ENCODE measurements at places on chromosomes 7 and 10.

DNA sequence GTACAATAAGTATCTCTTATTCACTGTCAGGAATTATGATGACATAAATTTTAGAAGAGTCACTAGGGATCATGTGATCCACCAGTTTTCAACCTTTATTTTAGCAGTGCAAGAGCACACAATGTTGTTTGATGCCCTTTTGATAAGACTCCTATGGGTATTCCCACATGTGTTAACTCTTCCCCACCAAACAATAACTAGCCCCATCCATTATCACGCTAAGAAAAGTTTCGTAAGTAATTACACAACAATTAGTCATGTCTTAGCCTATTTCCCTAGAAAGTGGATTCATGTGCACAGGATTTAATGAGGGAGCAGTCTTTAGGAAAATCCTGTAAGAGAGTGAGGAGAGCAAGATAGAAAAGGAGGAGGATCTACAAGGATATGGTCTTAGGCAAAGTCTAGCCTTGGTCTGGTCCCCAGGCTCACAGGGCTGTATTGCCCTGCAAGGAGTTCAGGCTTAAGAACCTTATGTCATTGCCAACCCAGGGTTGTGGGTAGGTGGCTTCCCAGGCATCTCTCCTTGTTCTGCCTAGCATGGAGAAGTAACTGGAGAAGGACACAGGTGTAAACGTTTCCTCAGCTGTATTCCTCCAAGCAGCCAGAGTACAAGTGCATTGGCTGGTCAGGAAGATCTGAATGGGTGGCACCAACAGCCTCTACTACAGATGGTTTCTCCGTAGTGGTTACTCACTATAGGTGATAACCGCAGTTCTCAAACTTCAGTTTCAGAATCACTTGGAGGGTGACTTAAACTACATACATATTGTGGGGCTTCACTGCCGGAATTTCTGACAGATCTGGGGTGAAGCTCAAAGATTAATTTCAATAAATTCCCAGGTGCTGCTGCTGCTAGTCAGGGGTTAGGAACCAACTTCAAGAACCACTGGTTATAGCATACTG, 574.5 kb downstream of the SUGCT start:
- no peak for DNase-seq

DNA sequence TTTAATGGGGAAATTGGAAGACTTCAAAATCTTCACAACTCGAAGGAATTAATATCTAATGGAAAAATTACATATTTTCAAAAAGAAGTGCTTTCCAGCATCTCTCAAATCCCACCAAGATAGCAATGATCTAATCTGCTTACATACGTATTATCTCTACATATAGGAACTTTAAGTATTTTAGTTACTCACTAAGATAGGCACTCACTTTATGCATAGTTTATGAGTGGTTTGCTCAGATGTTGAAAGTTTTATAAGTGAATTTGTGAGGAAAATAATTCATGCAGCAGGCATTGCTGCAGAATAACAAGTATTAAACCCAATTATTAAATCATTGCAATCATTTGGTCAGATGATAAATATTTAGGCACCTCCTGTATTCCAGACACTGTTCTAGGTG, 2.3 kb upstream of the CYTH3 start:
- no peak for DNase-seq

DNA sequence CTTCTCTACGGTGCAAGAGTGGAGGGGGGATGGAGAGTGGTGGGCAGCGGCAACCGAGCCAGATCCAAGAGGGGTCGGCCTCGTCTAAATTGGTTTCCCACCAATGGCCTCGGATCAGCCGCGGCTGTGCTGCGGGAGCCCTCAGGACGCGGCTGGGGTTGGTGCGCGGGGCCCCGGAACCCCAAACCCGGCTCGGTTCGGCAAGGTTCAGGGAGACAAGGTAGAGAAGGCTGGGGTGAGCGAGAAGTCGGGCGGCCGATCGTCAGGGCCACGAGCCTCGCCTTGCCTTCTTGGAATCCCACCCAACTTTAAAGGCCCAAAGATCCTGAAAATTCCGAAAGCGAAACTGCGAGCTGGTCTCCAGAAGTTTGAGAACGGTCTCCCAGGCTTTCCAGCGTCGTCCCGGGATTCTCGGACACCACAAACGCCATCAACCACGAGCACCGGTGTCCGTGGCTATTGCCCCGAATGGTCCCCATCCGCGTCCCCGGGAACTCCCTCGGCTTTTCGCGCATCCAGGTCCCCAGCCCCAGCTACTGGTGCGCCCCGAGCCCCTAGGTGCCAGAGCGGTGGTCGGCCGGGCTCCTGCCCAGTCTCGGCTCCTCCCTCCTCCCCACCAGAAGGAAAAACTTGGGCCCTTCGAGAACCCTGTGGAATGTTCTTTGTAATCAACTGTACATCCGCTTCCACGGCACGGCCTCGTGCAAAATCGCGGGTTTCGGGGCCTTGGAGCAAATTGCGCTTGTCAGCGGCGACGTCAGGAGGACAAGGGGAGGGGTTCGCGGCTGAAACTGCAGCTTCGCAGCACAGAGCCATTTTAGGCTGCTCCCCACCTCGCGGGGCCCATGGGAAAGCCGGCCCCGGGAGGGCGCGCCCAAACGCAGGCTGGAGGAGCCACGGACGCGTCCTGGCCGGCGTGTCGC, 3.2 kb downstream of the SFMBT2 start:
- no peak for DNase-seq

DNA sequence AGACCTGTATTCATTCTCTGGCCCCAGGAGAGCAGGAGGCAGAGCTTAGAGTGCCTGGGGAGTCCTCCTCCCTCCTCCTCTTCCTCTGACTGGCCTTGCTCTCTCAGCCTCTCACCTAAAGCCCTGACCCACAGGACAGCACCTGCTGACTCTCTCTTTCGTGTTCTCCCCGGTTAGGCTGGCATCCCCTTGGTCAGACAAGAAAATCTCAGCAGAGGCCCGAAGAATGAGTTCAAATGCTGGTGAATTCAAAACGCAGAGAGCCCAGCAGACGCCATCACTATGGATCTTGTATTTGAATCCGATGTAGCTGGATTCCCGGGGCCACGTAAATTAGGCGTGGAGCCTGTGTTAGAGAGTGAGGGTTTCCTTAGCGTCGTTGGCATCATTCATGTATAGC, 255.3 kb downstream of the KLF6 start:
- DNase-seq, result no peak

DNA sequence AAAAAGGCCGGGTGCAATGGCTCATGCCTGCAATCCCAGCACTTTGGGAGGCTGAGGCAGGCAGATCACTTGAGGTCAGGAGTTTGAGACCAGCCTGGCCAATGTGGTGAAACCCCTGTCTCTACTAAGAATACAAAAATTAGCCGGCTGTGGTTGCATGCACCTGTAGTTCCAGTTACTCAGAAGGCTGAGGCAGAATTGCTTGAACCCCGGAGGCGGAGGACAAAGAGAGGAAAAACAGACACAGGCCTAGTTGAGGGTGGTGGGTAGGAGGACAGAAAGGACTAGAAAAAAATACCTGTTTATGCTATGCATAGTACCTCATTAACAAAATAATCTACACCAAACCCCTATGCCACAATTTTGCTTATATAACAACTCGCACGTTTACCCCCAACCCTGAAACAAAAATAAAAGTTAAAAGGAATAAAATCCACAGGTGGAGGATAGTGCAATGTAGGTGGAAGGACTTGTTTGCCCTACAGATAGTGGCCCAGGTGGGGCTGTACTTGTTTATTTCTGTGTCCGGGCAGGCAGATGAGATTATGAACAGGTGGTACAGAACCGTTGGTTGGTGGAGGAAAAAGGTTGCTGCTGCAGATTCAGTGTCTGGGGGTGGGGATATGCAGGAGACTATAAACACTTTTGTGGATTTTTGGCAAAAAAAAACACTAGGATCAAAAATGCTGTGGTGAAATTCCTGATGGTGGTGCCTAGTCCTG, 5.1 kb downstream of the ZNF680 start:
- no peak for DNase-seq

- DNase-seq, result no peak
Observed at GRCh38 chr10:23693501-23693901, 254.6 kb downstream of the OTUD1 start.

Measured in HAP-1 (cell line).